ENCODE measurements at places on chromosomes 12 and 14.

GRCh38 chr14:49659526-49660455 lies 24.7 kb upstream of the DNAAF2 start:
- DNase-seq, result peak; percentile 5

DNA sequence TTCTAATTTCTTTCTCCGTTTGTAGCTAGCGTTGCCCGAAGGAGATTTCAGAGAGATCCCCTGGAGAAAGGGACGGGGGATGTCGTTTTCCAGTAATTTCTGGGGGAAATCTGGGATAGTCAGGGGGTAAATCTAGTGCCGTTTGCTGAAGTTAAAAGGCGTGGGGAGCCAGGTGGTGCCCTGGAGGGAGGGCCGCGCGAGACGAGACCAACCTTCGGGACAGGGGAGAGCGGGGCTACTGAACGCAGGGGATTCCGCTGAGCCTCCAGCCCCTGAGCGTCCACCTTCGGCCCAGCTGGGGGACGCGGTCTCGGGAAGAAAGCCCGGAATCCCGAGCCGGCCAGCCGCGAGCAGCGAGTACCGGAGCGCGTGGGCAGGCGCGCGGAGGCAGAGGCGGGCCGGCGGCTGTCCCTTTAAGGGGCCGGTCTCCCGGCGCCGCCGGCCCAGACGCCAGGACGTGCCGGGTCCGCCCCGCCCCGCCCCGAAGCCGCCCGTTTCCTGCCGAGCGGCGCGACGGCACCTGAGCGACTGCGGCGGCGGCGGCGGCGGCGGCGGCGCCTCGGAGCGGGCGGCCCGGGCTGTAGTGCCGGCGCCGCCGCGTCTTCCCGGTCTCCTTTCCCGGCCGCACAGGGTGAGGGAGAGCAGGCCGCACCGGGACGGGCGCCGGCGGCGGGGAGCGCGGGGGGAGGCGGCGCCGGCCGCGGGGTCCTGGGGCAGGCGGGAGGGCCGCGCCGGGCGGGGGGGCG lies at the start of gene KTN1:
KTN1 (plus strand) TSS at position 484 of the 746 bp plus-strand sequence. CDS start 31,842 bp downstream, outside the sequence.
- DNase-seq, result peak; percentile 86

DNA sequence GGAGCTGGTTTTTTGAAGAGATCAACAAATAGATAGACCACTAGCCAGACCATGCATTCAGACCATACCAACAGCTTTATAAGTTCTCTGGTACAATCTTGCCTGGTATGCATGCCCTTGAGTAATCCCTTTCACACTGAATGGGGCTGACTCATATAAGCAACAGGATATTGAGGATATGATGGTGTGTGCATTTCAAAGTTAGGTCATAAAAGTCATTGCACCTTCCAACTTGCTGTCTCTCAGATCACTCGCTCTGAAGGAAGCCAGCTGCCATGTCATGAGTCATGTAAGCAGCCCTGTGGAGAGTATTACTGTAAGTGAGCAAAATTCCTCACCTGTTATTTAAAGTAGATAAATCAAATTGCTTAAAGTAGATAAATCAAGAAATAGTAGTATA lies 45.0 kb upstream of the OR6J1 start:
- no peak for DNase-seq

DNA sequence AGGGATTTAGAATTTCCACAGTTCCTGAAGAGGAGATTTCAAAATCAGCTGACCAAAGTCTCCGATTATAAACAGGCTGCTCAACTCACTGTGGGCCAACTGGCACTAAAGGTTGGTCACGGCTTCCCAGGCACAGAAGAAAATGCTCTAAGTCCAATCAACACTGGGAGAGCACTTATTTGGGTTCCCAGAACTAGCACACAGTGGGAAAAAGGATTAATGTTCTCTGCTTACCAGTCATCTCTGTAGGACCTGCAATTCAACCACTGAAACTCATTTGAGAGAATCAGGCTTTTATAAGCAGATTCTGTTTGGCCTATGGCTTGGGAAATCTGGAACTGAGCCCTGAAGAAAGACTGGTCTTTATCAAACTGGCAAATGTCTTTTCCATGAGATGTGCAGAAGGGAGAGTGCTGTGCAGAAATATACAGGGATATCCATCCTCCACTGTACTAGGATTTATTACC lies 49.4 kb downstream of the ABCC9 start:
- no peak for DNase-seq

DNA sequence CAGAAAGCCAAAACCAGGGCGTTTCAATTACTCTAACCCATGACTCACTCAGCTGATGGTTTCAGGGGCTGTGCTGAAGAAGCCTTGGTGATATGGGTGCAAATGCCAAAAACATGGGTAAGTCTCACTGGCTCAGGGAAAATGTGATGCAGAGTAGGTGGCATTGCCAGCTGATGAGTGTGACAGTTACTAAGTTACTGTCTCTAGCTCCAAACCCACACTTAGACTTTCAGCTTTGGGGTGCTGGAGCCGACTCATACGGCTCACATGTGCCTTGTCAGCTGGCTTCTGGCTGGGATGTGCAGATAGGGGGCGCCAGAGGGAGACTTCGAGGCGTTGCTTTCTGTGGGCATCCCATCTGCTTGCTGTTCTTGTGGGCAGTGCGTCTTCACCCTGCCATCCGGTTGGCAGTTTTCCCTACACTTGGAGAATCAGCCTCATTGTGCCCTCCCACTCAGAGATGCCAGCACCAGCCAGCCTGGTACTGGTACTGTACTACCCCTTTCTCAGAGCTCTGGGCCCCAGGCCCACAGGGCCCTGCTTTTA lies 11.1 kb upstream of the KRT7 start:
- peak; percentile 33 for DNase-seq
